Left lung (tissue), 14 donors: ENCODE measurements at places on chromosomes 5 and 9.
A peak's percentile ranks its signal among the peaks of the same experiment; 100 is the strongest.

GRCh38 chr9:83620841-83621636, 1.9 kb upstream of the IDNK start:
- DNase-seq, result peak; percentile 42

DNA sequence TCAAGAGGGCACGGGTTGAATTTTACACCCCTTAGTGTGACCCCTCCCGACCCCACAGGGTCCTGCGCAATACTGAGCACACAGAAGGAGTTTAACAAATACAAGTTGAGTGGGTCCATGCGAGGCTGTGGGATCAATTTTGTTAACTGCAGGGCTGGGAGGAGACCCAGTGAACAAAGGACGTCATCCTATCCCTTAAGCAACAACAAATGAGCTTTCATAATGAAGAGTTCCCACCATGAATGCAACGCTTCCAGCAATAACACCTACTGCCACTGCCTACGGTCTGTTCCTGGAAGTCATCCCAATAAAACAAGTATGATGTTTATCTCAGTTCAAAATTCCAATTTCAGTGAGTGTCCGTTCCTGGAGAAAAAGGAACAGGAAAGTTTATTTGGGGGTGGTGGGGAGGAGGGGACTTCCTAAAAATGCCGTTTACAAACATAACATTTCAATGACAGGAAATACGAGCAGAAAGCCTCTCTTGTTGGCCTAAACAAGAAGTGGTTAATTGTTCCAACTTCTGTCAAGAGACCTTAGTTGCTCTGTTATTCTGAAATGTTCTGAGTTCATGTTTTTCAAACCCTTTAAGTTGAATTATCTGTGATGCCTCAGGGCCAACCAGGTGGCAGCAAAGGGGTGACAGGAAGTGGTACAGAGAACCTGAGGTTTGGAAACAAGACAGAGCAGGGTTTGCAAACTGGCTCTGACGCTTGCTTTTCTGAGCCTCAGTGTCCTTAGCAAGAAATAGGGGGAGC, 65.8 kb upstream of the PLPP6 start:
- DNase-seq, result no peak

- DNase-seq, result peak; percentile 68
Observed at GRCh38 chr9:129006328-129007034, 21.6 kb downstream of the SH3GLB2 start.

DNA sequence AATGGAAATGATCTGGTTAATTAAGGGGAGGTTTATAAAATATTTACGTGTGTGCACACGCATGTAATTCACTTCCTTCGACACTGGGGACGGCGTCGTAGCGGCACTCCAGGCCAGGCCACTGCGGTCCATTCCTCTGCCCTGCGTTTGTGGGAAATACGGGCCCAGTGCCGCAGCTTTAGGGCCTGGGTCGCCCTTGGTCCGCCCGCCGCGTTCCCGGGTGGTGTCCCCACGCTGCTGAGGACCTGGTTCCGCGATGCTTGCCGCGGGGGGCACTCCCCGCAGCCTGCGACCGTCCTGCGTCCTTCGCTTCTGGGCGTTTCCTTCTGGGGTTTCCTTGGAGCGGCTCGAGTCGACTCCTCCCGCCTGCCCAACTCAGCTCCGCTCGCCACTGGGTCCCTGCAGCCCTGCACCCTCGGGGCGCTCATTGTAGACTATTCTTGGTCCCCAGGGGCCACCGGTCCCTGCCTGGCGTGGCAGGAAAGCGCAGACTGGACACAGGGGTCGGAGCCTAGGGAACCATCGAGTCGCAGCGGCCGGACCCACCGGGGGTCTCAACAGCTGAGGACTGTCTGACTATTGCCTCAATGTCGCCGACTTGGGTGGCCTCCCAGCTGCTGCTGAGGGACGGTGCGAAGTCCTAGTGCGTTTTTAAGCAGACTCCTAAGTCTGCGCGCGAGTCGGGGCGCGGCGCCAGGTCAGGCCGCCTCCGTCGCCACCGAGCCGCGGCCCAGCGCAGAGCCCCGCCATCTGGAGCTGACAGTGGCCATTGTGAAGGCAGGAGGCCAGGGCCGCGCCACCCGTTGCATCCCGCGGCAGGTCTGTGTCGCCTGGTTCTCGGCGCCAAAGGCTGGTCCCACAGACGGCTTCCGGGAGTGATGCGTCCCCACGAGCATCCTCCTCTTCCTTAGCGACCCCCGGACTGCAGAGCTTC, 4.4 kb upstream of the IRX1 start:
- DNase-seq, result peak; percentile 76
